ENCODE measurements at places on chromosomes 6 and 20.

- no peak for DNase-seq
Observed at GRCh38 chr6:168972128-168972527, 281.5 kb downstream of the THBS2 start.

DNA sequence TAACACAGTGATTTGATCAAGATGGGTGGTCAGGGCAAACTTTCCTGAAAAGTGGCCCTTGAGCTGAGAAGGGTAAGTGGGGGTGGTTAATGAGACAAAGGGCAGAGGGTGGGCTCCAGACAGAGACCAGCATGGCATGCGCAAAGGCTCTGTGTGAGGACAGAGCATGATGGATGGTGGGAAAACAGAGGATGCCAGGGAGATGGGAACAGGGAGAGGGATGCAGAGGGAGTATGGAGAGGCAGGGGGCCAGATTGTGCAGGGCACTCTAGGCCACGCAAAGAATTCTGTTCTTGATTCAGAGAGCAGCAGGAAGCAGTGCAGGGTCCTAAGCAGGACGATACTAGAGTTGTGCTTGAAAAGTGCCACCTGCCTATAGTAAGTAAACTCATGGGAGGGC is 394.4 kb downstream of the BTBD9 start:
- DNase-seq, result no peak

DNA sequence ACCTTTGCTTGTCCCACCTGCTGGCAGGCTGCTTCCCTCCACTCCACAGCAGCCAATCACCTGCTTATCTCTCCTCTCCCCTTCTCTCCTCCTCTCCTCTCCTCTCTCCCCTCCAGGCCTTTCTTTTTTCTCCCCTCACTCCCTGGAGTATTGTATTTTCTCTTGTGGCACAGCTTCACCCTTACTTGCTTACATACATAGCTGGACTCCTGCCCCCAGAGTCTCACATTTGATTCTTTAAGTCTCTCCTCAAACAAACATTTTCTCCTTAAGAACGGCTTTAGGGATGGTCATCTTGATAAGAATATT is 3.6 kb upstream of the LY86 start:
- no peak for DNase-seq

GRCh38 chr6:143179096-143179495 is 118.4 kb downstream of the AIG1 start:
- DNase-seq, result no peak

DNA sequence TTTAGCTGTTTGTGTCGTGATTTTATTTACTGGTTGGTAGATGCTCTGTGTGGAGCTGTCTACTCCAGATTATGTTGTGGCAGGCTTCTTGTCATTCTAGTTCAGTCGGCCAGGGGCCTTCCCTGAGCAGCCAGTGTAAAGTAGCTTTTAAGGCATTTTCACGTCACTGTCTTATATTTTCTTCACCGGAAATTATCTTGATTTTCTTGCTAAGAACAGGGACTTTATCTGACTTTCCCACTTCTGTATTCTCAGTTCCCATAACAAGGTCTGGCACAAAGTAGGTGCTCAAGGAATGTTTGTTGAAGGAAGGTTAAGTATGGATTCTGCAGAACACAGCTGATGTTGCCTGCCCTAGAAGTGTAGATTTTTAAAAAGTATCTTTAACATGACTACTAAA is 868 bp downstream of the LTV1 start:
- DNase-seq, result no peak

GRCh38 chr6:145656128-145656527 is 79.2 kb downstream of the EPM2A start:
- no peak for DNase-seq

- no peak for DNase-seq
Observed at GRCh38 chr6:139713424-139713823, 339.0 kb upstream of the CITED2 start.

GRCh38 chr6:77415706-77416105 is 47.6 kb downstream of the HTR1B start:
- DNase-seq, result no peak

DNA sequence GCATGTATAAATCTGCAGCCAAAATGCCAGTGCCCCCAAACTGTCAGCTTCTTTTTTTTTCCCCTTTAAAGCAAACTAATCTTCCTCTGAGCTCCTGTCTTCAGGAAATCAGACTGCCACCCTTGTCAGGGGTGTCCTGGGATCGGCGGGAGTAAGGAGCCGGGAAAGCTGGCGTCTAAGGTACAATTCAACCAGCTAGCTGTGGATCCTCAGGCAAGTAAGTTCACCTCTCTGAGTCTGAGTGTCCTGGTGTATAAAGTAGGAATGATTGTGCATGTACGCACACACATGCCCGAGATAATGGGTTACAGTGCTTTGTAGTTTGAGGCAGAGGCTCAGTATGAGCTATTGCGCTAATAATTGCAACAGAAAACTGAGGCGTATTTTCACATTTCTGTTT is 98.3 kb downstream of the ANKRD60 start:
- DNase-seq, result no peak

DNA sequence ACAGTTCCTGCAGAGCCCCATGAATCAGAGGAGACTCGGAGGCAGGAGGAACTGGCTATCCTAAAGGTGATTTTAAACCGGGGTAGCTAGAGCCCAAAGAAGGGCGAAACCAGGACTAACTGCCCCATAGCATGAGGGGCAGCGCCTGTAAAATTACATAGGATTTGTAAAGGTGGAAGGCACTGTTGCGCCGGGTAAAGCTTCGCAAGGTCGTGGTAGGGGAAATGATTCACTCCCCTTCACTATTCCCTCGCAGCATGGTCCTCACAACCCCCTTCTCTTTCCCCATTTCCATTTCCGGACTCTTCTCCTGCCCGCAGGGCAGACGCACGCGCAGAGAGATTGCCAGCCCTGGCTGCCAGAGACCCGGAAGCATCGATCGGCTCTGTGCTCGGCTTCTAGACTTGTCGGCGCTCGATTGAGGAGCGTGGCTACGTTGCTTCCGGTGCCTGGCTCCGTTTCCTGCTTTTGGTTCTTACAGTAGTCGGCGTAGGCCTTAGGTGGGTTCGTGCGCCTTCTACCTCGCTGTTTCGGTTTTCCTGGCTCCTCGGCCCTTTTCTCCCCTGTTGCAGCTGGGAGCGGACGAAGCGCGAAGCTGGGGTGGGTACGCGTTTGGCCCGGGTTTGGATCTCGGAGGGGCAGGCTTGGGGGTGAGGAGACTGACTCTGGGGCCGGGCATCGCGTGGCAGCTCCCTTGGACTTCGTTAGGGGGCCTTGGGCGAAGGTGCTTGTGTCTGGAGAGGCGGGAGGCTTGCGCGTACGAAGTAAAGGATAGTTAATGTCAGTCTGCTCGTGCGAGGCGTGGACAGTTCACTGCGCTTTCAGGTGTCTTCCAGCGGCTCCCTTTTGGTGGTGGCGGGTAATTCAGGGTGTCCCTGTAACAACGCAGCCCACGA is at the start of gene SNRPB2:
Gene SNRPB2, plus strand, starts transcription at position 462 of the 896 bp plus-strand sequence. CDS start 1,677 bp downstream, outside the sequence.
- peak; percentile 79 for DNase-seq

DNA sequence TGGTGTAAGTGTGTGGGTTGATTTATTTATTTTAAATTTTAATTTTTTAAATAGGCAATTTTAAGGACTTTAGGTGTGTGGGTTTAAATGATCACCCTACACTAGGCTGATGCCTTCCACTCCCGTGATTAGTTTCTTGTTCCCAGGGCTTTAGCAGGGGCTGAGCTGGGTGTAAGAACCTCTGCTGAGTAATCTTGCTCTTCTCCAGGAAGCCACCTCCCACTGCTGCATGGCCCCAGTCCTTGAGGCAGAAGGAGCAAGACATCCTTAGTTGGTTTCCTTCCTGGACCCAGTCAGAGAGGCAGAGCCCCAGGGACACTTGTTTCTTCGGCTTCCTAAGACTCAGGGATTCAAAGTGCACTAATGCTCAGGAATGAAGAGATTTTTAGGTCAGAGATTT is 19.8 kb upstream of the CDC5L start:
- DNase-seq, result no peak

DNA sequence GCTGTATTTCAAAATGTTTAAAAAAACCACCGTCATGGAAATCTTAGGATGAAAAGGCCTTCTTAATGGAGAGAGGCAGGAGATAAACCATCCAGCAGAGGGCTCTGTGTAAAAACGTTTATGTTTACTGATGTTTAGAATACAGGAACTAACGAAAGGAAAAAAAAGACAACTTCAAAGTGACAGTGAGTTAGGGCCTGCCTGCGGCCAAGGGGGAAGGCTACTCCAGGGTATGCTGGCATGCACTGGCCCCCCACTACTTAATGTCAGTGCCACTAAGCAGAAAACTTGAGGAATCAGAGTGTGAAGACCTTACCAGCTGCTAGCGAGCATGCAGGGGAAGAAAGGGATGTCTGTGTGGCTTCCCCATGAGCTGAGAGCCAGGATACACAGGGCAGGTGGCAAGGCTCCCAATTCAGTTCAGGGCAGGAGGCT is 47.7 kb downstream of the AKAP7 start:
- DNase-seq, result no peak

All from activated T-cell treated with anti-CD3 and anti-CD28 coated beads for 1 hour (primary cell).